NCI-H526 treated with DMSO at 0.1 percent for 48 hours (cell line): ENCODE measurements at places on chromosomes 1 and 21.

DNA sequence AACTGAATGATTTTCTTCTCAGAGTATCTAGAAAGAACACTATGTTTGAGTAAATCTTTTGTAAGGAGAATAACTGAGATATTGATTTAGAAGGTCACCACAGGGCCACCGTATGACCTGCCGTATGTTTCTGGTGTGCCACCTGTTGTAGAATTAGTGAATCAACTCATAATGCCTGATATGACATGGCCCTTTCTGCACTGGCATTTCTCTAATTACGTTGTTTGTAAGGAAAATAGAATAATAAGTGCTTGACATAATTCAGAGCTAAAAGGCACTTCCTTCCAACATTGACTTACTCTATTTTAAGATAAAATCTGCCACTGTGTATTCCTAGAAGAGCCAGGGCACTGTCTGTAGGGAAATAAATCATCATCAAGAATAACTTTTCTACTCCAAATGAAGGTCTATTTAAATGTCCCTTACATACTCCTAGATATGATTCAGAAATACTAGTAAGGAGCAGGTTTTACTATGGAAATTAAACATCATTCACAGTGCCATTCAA lies 101.7 kb downstream of the PHTF1 start:
- DNase-seq = no peak

- DNase-seq = peak; percentile 9
Observed at GRCh38 chr21:34974162-34974981, 74.7 kb downstream of the RUNX1 start.

DNA sequence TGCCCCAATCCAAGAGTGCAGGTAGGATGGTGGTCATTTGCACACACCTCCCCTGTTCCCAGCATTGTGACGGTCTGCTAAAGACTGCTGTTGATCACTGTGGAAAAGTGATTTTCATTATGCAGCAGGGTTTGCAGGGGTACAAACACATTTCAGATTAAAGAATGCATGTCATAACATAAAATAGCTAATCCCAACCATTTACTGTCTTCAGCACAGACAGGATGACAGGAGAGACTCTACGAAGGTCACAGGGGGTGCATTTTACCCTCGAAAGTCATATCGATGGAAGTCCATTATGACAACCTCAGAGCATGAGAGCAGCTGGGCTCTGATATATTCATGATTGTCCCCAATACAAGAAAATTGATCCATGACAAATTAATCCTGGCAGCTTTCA lies 302.6 kb downstream of the AJAP1 start:
- no peak for DNase-seq

DNA sequence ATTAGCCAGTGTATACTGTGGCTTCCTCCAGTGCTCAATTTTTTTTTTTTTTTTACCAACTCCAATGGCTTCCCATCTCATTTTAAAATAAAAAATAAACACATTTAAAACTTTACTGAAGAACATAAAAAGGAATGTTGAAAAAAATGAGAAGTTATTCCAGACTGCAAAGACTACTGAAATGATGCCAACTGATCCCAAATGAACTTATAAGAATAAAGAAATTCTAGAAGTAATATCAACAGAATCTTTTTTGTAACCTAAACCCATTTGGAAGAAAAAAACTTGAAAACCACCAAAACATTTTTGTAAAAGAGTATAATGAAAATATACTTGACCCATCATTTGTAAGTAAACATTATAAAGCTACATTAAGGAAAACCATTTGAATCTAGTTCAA lies 129.4 kb downstream of the FAF1 start:
- no peak for DNase-seq

DNA sequence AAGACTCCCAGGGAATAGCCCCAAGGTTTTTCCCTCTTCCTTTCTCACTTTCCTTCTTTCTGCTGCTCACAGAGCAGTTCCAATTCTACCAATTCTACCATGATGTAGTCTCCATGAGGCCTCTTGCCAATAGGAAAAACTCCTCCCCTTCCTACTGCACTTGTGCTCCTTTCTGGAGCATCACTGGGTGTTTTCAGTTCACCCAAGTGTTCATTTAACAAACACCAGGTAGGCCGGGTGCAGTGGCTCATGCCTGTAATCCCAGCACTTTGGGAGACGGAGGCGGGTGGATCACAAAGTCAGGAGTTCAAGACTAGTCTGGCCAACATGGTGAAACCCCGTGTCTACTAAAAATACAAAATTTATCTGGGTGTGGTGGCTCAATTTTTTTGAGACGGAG lies 26.6 kb upstream of the H3-3A start:
- no peak for DNase-seq

- DNase-seq = peak; percentile 63
Observed at GRCh38 chr1:153882296-153882912, 40.4 kb downstream of the GATAD2B start.

- no peak for DNase-seq
Observed at GRCh38 chr1:218058730-218059129, 226.4 kb upstream of the RRP15 start.

- no peak for DNase-seq
Observed at GRCh38 chr1:44505210-44505993, 100.3 kb downstream of the RNF220 start.

DNA sequence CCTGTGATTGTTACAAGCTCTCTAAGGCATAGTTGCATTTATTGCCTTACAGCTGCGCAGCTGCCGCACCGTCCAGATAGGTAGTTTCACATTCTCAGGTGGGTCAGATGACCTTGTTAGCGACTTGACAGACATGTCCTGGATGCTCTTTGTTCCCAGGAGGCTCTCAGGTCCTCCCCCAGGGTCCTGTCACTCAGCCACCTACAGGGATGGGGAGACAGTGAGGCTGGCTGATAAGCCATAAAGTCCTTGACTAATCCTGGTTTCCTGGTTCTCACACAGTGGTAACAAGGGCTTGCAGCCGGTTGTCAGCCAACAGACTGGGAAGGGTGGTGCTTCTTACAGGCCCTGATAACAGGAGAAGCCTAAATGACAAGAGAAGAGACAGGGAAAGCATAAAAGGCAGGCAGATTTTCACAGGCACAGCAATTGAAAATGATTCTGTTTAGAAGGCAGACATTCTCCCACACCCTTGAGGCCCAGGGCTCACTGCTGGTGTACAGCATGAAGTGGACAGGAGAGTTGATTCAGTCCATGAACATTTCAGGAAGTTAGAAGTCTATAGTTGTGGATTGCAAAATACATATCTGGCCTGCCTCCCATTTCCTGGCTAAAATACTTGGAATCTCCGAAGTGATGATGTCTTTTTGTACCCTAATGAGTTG lies 2.9 kb downstream of the ARF1 start:
- no peak for DNase-seq

DNA sequence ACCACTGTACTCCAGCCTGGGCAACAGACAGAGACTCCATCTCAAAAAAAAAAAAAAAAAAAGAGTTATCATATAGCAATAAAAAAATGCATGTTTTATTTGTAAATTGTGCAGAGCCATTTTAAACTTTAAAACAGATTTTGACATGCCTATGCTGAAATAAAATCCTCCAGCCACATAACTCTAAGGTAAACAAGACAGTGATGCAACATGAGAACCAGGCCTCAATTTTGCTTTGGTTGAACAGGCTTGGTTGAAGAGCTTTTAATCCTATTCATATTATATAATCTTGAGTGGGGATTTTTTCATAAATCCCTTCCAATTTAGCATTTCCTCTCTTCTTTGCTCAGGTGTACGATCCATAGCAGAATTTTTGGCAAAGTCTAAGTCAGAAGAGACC lies 26.1 kb downstream of the ARMH1 start:
- no peak for DNase-seq

GRCh38 chr1:245411245-245412036 lies 256.7 kb downstream of the KIF26B start:
- DNase-seq = no peak

DNA sequence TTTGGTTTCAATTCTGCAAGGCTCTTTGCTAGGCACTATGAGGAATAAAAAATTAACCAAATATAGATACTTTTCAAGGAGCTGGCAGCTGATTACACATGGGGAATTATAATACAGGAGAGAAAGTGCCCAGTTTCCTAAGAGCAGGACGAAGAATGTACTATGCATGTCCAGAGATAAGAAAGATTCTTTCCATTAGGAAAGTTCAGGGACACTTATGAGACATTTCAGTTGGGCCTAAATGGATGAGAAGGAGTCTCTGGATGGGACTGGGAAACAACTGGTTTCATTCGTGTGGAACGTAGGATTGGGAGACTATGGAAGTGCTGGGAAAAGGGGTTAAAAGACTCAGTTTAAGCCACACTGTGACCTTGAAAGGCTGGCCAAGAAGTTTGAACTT lies 63.5 kb upstream of the MROH9 start:
- DNase-seq = no peak

DNA sequence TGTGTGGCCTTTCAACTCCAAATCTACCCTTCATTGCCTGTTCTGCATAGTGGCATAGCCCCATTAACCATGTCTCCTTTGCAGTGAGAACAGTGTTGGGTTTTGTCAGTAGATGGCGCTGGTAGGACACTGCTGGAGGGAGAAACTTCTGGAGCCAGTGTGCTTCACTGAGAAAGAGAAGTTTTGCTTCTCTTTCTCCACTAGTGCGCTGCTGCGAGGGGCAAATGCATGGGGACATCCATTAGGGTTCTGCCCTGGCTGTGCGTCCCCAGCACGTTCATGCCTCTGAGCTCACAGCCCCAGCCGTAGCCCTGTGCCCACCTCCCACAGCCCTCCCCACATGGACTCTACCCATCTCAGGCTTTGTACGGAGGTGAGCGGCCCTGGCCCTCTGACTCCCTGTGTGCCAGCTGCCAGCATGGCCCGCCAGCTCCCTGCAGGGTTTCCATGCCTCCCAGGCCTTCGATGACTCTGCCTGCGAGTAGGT lies 53.1 kb downstream of the RIMS3 start:
- DNase-seq = peak; percentile 47

DNA sequence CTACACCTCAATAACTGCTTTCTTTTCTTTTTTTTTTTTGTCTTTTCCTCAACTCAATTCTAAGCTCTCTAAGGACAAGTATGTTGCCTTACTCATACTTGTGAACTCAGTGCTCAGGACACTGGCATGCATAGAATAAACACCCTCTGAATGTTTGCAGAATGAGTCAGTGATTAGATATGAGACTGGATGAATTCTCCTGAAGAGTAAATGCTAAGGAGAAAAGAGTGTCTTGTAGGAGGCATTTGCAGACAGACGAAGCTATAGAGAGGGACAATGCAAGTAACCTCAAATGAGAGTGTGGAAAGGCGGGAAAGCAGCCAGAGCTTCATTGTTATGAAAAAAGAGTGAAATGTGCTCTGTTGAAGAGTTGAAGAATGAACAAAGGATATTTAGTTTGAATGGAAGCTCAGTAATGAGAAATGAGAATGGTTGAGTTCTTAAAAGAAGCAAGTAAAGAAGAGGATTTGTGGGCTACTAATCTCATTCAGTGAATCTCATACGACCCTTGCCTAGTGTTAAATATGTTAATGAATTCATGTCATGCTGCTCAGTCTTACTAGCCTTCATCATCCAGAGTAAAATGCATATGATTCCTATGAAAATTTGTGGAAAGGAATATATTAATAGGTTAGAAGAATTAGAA lies 166.1 kb upstream of the DPYD start:
- DNase-seq = no peak

- DNase-seq = no peak
Observed at GRCh38 chr1:47334765-47335435, 1.3 kb downstream of the CMPK1 start.

DNA sequence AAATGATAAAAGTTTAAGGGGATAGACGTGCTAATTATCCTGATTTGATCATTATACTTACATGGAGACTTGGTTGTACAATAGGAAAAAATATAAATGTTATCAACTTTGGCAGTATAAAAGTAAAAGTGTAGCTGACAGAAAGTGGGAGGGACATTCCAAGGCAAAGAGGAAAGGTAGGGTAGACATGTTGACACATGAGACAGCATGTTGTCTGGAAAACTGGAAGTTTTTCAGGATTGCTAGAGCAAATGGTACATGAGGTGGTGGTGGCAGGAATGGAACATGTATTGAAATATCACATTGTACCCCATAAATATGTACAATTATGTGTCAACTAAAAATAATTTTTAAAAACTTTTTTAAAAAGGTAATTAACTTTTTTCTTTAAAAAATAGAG lies 13.2 kb downstream of the DIPK1A start:
- no peak for DNase-seq

- no peak for DNase-seq
Observed at GRCh38 chr1:44678626-44679025, 4.1 kb downstream of the ARMH1 start.

GRCh38 chr1:229803626-229804217 lies 177.7 kb downstream of the URB2 start:
- no peak for DNase-seq

DNA sequence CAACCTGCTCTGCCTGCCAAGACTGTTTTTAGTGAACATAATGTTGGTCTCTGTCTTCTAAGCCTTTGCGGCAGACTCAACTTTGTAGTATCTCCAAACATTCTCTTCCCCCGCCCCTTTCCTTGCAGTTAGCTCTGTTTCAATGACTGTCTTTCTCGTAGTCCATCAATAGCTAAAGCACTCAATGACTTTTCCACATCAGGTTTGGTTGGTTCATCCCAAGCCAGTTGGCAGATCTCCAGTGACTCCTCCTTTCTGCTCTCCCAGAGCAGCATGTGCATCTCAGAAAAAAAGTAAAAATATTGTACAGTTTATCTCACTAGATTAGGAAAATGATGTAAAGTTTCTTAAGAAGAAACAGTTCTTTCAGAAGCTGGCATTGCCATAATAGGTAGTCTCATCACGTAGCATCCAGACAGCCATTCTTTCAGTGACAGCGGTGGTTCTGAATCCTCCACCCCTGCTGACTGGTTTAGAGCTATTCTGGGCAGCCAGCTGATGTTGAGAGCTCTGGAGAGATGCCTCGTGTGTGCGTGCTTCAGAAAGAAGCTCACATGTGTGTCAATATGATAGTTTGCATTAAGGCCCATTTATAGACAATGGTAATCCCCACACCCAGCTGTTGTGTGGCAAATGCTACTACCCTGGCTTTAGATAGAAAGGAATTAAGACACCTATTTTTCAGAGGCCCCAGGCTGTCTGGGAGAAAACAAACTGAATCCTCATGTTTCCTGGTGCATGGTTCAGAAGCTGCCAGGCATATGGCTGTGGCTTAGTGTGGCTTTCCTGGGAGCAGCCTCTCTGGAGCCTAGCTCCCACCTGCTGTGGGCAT lies 53.2 kb downstream of the CNN3 start:
- no peak for DNase-seq
